ENCODE measurements at places on chromosomes 3 and 15. TPM values are rescaled to one million over a fixed set of nuclear protein-coding genes. Genes with fewer than 3 reads are reported as not detected.

DNA sequence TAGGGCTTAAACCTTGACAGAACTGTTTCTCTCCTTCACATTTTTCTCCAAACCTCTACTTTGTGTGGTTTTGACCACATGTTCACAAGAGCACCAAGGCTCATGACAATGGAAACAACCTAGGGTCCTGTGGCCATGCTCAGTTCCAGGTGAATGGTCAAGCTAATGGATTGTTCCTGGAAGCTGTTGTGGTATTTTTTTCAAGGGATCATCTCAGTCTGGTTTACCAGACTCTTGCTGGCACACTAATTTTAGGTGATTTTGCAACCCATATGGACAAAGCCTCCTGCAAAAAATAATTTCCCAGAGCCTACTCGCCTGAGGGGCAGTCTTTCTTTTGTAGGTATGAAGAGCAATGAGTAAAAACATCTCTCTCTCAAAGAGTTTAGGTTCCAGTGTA, 67.2 kb downstream of the LSAMP start:
- DNase-seq, result no peak

DNA sequence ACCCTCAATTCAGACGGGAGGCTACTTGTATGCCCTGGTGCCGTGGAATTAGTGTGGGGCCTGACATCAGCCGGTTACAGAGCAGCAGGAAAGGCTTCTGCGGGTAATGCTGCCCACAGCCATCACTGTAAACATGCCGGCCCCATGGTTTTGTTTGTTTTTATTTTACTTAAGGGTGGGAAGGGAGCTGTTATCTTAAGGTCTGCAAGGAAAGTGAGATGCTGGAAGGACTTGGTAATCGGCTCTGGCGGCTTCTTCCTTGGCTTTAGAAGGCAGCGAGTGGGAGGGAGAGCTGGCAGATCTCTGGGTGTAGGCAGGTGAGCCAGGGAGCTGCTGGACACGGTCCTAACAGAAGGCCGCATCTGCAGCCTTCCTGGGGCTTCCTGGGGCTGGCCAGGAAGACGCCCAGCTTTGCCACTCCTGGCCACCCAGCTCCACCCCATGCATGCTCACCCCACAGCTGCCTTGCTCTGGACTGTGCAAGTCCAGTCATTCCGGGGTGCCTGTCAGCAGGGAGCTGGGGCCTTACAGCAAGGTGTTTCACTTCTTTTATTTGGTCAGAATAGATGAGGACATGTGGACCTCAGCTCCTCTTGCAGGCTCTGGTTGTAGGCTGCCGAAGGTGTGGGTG, 54.1 kb upstream of the FURIN start:
- peak; percentile 33 for DNase-seq

DNA sequence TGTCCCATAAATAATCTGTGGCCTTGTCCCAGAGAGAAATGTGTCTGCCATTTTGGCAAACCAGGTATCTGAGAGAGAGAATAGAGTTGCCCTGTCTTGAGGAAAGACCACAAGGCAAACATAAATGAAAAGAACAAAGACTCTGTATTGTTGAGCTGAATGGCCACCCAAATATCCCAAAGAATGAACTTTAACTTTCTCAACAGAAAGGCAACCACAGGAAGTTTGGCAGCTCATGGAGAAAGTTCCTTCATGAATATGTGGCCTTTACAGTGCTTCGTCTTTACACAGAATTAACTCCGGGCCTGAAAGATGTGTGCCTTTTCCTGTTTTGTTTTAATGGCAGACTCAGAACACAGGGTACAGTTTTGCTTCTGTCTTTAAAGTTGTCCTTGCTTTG, 41.4 kb upstream of the THBS1 start:
- DNase-seq, result no peak

GRCh38 chr3:132679911-132680310, 19.8 kb downstream of the UBA5 start:
- DNase-seq, result no peak

DNA sequence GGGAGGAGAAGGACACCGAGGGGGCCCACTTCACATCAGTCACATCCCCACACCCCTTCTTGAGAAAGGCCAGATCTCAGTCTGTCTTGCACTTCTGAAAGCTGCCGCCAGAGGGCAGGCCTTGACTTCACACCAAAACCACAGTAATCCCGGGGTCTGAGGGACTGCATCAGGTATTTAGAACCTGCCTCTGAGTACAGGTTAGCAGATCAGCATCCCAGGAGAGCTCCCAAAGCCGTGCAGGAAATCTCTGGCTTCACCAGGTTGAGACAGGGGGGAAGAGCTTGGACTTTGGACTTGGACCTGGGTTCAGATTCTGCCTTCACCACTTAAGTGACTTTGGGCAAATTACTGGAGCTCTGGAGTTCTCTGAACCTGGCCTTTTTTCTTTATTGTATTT, 50.3 kb downstream of the LHFPL4 start:
- peak; percentile 83 for DNase-seq

DNA sequence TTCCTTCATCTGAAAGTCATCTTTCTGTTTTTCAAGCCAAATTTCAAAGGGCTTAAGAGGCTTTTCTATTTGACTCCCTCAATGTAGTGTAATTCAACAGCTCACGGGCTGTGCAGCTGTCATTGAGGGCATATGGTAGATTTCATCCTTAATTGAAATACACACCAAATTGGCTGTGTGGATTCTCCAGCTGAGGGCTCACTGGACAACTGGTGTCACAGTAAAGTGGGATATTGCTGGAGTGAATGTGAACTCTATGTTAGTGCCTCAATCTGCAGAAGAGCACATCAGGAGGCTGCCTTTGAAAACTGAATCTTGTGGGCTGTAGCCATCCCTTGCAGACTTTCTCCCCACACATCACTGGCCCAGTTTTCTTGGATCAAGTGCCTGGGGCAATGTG, 120.1 kb downstream of the GALK2 start:
- DNase-seq, result peak; percentile 45

DNA sequence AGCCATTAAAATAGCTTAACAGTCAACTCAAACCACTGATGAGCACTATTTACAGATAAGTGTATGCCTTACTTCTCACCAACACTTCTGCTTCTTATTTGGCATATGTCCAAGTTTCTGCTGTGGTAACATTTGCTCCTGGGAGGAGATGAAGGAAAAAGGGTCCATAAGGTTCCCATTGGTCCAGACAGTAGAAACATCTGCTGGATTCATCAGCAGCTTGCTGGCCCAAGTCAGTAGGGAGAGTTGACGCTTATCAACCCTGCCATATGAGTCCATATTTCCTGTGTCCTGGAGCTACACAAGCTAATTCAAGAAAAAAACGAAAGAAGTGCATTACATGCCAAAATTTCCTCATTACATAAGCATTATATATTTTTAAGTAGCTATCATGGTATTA, 824.5 kb downstream of the CADM2 start:
- DNase-seq, result no peak

WNT7A gene
- 0.13 TPM for polyA plus RNA-seq

SH2D7 gene
- polyA plus RNA-seq, result not detected

PTPRG gene
- polyA plus RNA-seq, result 9.2 TPM

SYNPR gene
- not detected for polyA plus RNA-seq

GRK7 gene
- not detected for polyA plus RNA-seq

Data from kidney (tissue), 22 donors.